ENCODE measurements at places on chromosomes 5 and 9.

DNA sequence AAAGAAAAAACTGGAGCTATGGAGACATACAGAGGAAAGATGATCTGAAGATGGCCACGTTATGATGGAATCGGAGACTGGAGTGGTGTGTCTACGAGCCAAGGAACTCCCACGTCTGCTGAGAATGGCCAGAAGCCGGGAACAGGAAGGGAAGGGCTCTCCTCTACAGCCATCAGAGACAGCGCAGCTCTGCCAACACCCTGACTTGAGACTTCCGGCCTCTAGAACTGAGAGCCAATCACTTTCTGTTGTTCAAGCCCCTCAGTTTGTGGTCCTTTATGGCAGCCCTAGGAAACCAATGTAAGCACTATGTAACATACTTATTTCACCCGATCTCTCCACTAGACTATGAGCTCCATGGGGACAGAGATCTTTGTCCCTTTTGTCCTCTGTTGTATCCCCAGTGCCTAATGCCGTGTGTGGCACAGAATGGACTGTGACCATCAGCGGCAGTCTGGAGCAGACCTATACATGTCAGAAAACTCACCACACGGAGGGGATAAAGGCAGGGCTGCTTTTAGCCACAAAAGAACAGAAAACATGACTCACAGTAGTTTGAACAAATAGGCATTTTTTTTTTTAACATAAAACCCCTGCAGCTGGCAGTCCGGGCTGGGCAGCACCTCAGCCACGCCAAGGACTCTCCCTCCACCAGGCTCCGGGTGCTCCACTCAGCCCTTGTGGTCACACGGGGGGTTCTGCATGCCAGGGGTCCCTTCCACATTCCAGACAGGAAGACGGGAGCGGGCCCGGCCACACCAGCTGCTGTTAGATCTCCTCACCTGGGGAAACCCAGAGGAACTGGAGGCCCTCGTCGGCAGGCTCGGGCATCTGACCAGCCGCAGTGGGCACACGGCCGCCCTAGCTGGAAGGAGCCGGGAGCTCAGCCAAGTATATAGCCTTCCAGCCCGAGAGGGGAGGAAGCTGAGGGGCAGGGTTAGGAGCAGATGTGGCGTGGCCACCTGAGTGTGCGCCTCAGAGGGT lies 16.1 kb upstream of the MXD3 start:
- H3K36me3 ChIP-seq = peaks cover 17% of the 10 kb centered on the region
- peaks cover 20% of the 10 kb centered on the region for H3K4me1 ChIP-seq
- H3K4me3 ChIP-seq = no peak overlapping the region
- H3K27me3 ChIP-seq = no peaks in the 10 kb centered on the region
- no peak for DNase-seq

- H3K4me1 ChIP-seq = no peaks in the 10 kb centered on the region
- H3K4me3 ChIP-seq = no peak overlapping the region
- no peak for DNase-seq
- H3K27ac ChIP-seq = no peak overlapping the region
- peaks cover 3% of the 10 kb centered on the region for H3K27me3 ChIP-seq
These were observed 441.9 kb upstream of the PIK3R1 start for GRCh38 chr5:67773411-67774266.

DNA sequence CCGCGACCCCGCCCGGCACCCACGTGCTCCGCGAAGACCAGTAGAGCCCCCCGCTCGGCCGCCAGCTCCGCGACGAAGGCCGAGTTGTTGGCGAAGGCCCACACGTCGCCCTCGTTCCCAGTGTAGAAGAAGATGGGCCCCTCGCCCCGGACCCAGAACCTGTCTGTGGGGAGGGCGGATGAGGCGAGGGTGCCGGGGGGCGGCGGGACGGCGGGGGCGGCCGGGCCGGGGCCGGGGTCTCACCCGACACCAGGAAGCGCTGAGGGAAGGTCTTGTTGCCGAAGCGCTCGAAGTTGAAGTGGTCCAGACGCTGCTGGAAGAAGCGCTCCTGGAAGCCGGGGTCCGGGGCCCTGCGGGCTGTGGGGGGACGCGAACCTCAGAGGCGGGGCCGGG lies 317 bp downstream of the DPP7 start:
- no peak for DNase-seq
- peaks cover 8% of the 10 kb centered on the region for H3K36me3 ChIP-seq
- H3K27ac ChIP-seq = peak overlapping the region; percentile 2

- H3K36me3 ChIP-seq = no peaks in the 10 kb centered on the region
- no peaks in the 10 kb centered on the region for H3K4me1 ChIP-seq
- H3K4me3 ChIP-seq = no peak overlapping the region
- no peak for DNase-seq
- H3K27ac ChIP-seq = no peak overlapping the region
These were observed 444.7 kb downstream of the HINT1 start for GRCh38 chr5:130720355-130720754.

DNA sequence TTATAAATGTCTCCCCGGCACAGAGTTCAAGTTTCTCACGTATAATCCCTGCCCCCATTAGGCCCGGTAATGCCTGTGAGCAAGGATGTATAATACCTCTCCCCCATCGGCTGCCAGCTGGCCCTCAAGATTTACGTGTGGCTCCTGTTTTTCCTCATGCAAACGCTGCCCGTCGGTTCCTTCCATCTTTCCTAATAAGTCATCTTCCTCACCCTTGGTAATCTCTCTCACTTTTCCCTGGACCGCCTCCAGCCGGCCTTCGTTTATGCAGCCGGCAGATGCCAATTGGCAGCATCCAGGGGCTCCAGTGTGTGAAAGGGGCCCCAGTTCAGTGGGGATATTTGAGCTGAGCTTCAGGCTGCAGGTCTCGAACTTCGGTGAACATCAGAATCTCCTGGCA lies 86.5 kb upstream of the NEURL1B start:
- no peak for DNase-seq
- H3K4me3 ChIP-seq = no peak overlapping the region
- H3K27ac ChIP-seq = no peak overlapping the region
- H3K27me3 ChIP-seq = no peaks in the 10 kb centered on the region
- H3K4me1 ChIP-seq = no peaks in the 10 kb centered on the region

DNA sequence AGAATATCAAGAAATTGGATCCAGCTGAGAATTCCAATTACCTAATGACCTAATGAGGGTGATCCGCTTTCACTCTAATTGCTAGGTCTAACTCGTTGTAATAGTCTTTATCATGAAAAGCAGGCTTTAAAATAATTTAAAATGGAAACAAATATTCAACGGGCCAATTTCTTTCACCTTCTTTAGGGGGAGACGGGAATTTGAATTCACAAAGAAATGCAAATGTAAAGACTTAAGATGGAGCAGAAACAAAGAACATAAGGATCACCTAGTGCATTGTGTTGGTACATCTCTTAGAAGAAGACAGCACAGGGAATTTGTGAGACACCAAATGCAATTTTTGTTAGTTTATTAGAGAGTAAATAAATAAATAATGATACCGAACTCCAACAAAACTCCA lies 1.5 kb upstream of the KCNN2 start:
- H3K27me3 ChIP-seq = peaks cover 53% of the 10 kb centered on the region
- H3K4me3 ChIP-seq = no peak overlapping the region
- H3K36me3 ChIP-seq = peaks cover 4% of the 10 kb centered on the region
- H3K27ac ChIP-seq = no peak overlapping the region

DNA sequence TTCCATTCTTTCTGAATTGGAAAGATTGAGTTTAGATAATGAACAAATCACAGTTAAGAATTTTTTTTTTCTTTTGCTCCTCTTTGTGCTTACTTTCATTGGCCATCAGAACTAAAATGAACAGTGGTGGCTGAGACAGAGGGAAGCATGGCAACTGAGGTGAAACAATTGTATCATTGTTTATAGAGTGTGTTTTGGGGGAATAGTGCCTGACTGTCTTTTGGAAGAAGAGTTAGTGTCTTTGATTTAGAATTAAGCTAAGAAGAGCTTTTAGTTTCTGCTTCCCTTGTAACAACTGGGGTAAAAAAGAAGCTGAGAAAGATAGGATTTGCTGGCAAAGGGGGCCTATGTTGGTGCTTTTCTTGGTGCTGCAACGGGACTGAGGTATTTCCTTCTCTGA lies 24.0 kb downstream of the HSD17B4 start:
- H3K4me1 ChIP-seq = no peaks in the 10 kb centered on the region
- DNase-seq = no peak
- H3K27ac ChIP-seq = no peak overlapping the region
- no peak overlapping the region for H3K4me3 ChIP-seq

GRCh38 chr9:129176701-129177442 lies 1.2 kb downstream of the IER5L start:
- H3K4me1 ChIP-seq = peaks cover 21% of the 10 kb centered on the region
- peaks cover 18% of the 10 kb centered on the region for H3K27me3 ChIP-seq
- H3K4me3 ChIP-seq = peak overlapping the region; percentile 78

DNA sequence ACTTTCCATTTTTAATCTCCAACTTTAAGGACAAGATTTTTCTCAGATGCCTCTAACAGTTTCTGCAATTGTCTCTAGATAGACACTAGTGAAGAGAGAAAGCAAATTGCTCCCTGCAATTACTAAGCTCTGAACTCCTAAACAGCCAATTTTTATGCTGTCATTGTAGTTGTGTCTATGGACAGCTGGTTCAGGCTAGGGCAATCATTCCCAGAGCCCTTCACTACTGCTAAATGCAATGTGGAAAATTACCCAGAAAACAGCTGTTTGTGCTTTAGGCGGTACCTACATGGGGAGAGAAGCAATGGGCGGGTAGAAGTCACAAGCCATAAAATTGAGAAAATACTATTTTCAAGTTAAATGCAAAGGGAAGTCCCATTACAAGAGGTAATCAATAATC lies 211.6 kb downstream of the SPOCK1 start:
- H3K36me3 ChIP-seq = no peaks in the 10 kb centered on the region
- no peak overlapping the region for H3K4me3 ChIP-seq
- no peak for DNase-seq
- no peaks in the 10 kb centered on the region for H3K4me1 ChIP-seq
- no peak overlapping the region for H3K27ac ChIP-seq
